ENCODE measurements at places on chromosomes 5 and 9. TPM values are rescaled to one million over a fixed set of nuclear protein-coding genes. Genes with fewer than 3 reads are reported as not detected.

DNA sequence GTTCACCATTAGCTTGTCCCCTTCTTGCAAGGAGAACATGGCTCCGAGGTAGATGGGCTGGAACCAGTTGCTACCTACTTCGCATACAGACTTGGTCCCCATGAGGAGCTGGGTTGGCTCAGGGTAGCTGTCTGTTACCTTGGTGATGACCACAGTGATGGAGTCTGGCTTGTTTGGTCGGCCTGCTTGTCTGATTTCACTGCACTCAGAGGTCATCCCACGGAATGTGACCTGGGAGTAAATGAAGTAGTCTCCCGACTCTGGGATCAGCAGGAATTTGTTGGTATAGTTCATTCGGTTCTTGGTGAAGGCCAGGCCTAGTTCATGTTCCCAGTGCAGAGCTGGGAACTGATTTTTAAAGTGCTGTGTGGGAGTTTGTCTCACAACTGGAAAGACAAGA lies 15.3 kb downstream of the TNFSF15 start:
- no peak overlapping the region for H3K27ac ChIP-seq
- H3K36me3 ChIP-seq: no peaks in the 10 kb centered on the region
- no peaks in the 10 kb centered on the region for H3K27me3 ChIP-seq
- H3K4me1 ChIP-seq: no peaks in the 10 kb centered on the region
- DNase-seq: no peak
- H3K4me3 ChIP-seq: no peak overlapping the region

DNA sequence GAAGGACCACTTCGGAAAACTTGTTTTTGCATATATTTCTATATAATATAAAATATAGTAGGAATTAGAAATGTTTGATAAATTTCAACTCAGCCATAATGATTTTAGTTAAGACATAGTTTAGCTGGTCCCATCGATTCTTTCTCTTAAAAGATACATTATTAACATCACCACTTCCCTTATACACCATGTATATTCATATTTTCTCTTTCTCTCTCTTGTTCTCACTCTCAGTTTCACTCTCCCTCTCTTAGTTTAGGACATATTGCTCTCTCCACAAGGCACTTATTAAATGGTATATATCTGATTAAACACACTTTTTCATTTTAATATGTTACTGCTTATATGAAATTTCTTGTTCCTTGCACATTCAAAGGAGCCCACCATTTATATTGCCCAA lies 90.1 kb upstream of the RASEF start:
- no peaks in the 10 kb centered on the region for H3K4me1 ChIP-seq
- no peaks in the 10 kb centered on the region for H3K36me3 ChIP-seq
- no peaks in the 10 kb centered on the region for H3K27me3 ChIP-seq

DNA sequence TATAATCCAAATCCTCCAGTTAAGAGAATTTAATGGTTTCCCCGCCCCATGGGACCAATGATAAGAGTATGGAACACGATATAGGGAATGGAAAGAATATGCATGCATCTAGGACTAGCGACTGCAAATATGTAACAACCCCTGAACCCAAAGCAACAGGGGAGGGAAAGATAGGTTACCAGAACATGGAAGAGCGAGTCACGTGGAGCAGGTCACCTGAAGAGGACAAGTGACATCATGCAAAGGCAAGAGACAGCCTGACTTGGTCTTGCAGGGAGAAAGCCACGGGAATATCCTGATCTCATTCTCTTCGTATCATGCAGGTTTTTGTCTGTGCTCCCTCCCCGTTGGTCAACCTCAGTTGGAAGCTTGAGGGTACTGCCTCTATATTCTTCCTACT lies 4.7 kb upstream of the UHRF2 start:
- peaks cover 2% of the 10 kb centered on the region for H3K4me1 ChIP-seq
- no peak overlapping the region for H3K27ac ChIP-seq
- no peak overlapping the region for H3K4me3 ChIP-seq
- H3K27me3 ChIP-seq: no peaks in the 10 kb centered on the region
- H3K36me3 ChIP-seq: no peaks in the 10 kb centered on the region

GRCh38 chr5:156361436-156362109 lies 34.6 kb downstream of the SGCD start:
- H3K4me1 ChIP-seq: no peaks in the 10 kb centered on the region
- no peak overlapping the region for H3K4me3 ChIP-seq
- H3K27me3 ChIP-seq: no peaks in the 10 kb centered on the region
- no peak for DNase-seq

DNA sequence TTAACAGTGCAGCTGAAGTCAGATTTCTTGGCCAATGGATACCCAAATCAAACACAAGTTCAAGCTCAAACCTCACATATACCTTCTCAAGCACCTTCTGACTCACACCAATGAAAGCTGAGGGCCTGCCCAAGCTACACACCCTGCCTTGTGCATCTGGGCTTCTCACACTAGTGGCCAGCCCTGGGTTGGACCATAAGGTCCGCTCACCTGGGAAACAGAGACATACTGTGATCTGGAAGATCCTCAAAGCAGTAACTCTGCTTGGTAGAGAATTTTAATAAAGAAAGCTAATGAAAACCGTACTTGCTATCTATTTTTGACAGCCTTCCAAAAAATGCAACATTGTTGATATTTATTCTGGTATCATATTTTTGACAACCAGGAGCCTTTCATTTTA lies 7.4 kb upstream of the TRPM3 start:
- no peak overlapping the region for H3K27ac ChIP-seq
- DNase-seq: no peak
- no peaks in the 10 kb centered on the region for H3K4me1 ChIP-seq
- H3K36me3 ChIP-seq: no peaks in the 10 kb centered on the region
- H3K27me3 ChIP-seq: no peaks in the 10 kb centered on the region

GRCh38 chr5:35365758-35366157 lies 135.5 kb upstream of the PRLR start:
- H3K4me3 ChIP-seq: no peak overlapping the region
- no peaks in the 10 kb centered on the region for H3K4me1 ChIP-seq
- no peaks in the 10 kb centered on the region for H3K27me3 ChIP-seq
- H3K27ac ChIP-seq: no peak overlapping the region

GRCh38 chr5:159489779-159490178 lies 159.5 kb upstream of the IL12B start:
- H3K4me1 ChIP-seq: no peaks in the 10 kb centered on the region
- no peak overlapping the region for H3K27ac ChIP-seq
- no peak overlapping the region for H3K4me3 ChIP-seq
- no peak for DNase-seq
- H3K27me3 ChIP-seq: no peaks in the 10 kb centered on the region

- H3K27ac ChIP-seq: no peak overlapping the region
- H3K4me3 ChIP-seq: no peak overlapping the region
- H3K36me3 ChIP-seq: no peaks in the 10 kb centered on the region
- no peaks in the 10 kb centered on the region for H3K27me3 ChIP-seq
Observed at GRCh38 chr9:115777610-115778009, 376.0 kb upstream of the PAPPA start.

Gene TAF1L
- total RNA-seq: 0.05 TPM

Data from ovary (tissue), 10 donors.